ENCODE measurements at places on chromosomes 2 and 18. TPM values are rescaled to one million over a fixed set of nuclear protein-coding genes. Genes with fewer than 3 reads are reported as not detected.

The AGXT gene
- polyA plus RNA-seq: not detected

The FTCDNL1 gene
- polyA plus RNA-seq: 0.10 TPM

The CYP27C1 gene
- polyA plus RNA-seq: not detected

The SERPINB3 gene
- polyA plus RNA-seq: not detected

The LRP1B gene
- 0.15 TPM for polyA plus RNA-seq

The ALPG gene
- not detected for polyA plus RNA-seq

The KRTCAP3 gene
- polyA plus RNA-seq: 0.60 TPM

The EMX1 gene
- not detected for polyA plus RNA-seq

Data from AG04450 (cell line).